A549 treated with DMSO at 1 μM for 4 hours (cell line): ENCODE measurements at places on chromosomes 2 and 18. TPM values are rescaled to one million over a fixed set of nuclear protein-coding genes. Genes with fewer than 3 reads are reported as not detected.

RSAD2 gene
- 0.15 to 0.62 TPM (median 0.34 TPM) in 5 replicates for total RNA-seq

TUBB8B gene
- total RNA-seq, result 0.14 TPM in 1 of 5 replicates, not detected in the others

ACADL gene
- 0.03 to 0.14 TPM (median 0.08 TPM) in 3 of 5 replicates, not detected in the others for total RNA-seq

GALR1 gene
- not detected in 5 replicates for total RNA-seq

NDC80 gene
- total RNA-seq, result 12.7 to 16.5 TPM (median 15.1 TPM) in 5 replicates

BCL2 gene
- total RNA-seq, result 0.48 to 0.84 TPM (median 0.71 TPM) in 5 replicates
